ENCODE measurements at places on chromosomes 5 and 9.

GRCh38 chr5:6868575-6869215 is 155.5 kb downstream of the TENT4A start:
- DNase-seq = no peak

- DNase-seq = no peak
Measured at GRCh38 chr5:2656206-2656605, 95.3 kb downstream of the IRX2 start.

- DNase-seq = no peak
Measured at GRCh38 chr5:159412284-159413046, 82.2 kb upstream of the IL12B start.

DNA sequence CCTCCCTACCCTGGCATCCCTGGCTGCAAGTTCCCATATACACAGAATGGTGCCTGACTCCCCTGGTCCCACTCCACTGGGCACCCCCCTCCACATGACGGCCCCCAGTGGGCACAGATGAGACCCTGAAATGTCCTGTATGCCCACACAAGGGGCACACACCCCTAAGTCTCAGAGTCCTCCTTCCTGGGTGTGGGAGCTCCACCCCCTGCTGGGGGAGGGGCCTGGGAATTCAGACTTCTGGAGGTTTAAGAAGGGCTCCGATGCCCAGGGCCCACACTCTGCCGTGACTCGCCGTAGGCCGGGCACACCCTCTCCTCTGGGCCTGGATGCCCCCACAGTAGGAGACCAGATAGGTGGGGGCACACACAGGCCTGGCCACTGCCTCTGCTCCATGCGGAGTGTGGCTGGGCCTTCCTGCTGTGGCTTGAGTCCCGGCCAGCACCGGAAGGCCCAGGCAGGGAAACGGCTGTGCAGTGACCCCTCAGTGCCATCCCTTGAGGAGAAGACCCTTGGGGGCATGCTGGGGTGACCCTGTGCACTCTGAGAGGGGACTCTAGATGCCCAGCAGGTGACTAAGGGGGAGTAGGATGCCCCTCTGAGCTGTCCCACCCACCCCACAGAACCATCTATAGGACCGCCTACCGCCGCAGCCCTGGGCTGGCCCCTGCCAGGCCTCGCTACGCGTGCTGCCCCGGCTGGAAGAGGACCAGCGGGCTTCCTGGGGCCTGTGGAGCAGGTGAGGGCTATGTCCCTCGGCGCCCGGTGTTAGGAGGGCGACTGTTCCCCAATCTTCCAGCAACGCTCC is 6.5 kb downstream of the EGFL7 start:
- peak; percentile 94 for DNase-seq

DNA sequence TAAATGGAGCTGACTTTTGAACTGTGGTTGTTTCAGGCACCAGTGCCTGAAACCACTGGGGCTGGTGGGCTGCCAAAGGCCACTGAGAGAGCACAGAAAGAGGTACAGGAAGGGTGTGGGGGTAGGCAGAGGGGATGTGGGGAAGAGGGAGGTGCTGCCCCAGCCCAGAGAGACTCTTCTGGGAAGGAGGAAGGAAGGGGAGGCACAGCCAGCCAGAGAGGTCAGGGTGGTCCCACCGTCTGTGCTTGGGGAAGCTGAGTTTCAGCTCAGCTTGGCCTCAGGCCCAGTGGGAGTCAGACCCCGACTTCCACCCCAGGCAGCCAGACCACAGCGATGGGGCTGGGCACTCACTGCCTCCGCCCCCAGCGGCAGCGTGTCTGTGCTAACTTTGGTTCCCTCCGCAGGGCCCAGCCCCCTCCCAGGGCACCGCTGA is 8.6 kb upstream of the PHYKPL start:
- no peak for DNase-seq

DNA sequence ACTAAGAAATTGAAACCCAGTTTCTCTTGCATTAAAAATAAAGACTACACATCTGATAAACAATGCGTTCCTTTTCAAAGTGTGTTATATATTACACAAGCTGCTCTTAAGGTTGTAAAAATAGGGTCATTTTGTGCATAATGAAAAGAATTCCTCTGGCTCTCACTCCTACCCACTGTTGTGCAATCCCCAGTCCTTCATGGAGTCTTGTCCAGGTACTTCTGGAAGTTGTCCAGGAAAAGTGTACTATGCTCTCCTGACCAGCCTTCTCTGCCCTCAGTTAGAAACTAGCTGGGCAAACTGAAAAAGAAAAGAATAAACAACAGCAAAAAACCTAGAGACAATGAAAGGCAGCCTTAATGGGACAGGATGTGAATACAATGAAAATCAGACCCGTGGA is 345.5 kb upstream of the PAPPA start:
- DNase-seq = no peak

DNA sequence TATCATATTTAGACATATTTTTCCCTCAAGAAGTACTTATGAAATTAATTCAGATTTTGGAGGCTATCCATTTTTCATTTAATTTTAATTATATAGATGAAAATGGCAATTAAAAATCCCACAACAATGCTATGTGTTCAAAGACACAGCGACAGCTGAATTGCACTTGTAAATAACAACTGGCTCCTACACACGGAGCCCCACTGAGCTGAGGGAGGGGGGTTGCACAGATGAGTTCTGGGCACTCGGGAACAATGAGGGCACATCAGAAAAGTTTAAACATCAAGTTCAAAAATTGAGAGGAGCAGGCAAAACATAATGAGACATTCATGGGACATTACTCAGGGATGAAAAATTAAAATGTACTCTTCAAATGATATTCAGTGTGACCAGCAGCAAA is 104.9 kb downstream of the MARCHF3 start:
- DNase-seq = no peak

DNA sequence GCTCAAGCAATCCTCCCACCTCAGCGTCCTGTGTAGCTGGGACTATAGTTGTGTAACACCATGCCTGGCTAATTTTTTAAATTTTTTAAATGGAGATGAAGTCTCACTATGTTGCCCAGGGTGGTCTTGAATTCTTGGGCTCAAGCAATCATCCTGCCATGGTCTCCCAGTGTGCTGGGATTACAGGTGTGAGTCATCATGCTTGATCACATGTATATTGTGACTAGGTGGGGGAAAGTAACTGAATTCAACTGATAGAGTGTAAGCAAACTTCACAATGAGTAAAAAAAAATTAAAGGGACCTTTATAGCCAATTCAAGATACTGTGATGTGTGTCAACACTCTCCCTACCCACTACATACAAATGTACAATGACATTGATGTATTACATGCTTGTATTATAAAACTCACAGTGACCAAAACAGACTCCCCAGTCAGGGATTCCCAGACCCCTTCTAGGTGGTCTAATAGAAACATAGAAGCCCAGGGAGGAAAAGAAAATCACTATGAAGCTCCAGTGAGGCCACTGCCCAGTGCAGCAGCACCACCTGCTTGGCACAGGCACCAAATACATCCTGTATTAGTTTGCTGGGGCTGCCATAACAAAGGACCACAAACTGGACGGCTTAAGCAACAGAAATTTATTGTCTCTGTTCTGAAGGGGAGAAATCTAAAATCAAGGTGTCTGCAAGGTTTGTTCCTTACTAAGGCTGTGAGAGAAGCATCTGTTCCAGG is 8.8 kb downstream of the PLGRKT start:
- DNase-seq = no peak

- no peak for DNase-seq
Measured at GRCh38 chr5:77627869-77628674, 10.4 kb downstream of the OTP start.

GRCh38 chr5:67799732-67800234 is 415.8 kb upstream of the PIK3R1 start:
- DNase-seq = no peak

- peak; percentile 24 for DNase-seq
Measured at GRCh38 chr5:50711280-50711679, 44.8 kb downstream of the PARP8 start.

DNA sequence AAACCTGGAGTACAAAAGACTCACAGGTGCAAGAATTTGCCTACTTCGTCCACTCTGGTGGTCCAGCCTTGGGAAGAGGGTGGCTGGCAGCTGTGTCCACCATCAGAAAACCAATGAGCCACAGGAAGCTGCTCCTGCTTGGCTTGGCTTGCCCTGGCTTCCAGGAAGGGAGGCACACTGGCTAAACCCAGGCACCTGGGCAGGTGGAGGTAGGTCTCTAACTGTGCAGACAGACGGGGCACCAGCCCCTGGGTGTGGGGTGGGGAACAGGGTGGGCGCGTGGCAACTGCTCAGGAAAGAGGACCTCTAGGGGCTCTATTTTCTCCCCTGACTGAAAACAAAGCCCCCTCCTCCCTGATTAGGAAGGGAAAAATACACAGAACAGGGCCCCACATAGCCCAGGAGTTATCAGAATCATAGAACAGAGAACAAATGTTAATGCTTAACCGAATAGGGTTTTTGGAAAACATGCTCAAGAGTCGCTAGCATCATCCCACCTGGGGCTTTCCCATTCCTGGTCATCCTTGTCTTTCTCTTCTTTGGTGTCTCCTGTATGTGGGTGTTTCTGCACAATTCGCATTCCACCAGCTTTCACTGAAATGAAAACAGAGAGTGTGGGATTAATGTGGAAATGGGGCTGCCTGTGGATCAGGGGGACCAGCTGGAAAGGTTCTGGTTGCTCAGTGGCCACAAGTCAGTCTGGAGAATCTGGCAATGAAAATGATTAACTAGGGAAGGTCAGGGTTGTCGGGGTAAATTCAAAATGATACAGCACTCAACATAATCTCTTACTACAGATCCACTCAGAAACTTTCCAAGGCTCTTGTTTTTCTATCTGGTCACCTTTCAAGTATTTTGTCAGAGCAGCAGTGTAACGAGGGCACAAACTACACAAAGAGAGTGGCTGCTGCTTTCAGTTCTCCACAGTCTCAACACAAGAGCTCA is 13.1 kb downstream of the DAP start:
- no peak for DNase-seq

DNA sequence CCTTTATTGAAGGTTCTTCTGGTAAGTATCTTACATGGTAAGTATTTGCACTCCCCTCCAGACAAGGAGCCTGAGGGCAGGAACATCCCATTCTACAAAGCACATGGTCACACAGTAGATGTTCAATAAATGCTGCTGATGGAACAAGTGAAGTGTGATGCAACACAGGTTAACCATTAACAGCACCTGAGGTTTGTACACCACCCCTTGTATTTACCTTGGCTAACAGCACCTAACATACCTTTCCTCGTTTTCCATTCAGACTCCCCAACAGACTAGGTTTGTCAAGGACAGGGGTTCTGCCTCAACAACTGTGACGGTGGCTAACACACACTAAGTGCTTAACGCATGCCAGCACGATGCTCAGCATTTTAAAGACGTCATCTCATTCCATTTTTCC is 213.6 kb downstream of the MAPKAP1 start:
- no peak for DNase-seq

- DNase-seq = peak; percentile 86
Measured at GRCh38 chr9:36148311-36149051, 11.9 kb downstream of the GLIPR2 start.

DNA sequence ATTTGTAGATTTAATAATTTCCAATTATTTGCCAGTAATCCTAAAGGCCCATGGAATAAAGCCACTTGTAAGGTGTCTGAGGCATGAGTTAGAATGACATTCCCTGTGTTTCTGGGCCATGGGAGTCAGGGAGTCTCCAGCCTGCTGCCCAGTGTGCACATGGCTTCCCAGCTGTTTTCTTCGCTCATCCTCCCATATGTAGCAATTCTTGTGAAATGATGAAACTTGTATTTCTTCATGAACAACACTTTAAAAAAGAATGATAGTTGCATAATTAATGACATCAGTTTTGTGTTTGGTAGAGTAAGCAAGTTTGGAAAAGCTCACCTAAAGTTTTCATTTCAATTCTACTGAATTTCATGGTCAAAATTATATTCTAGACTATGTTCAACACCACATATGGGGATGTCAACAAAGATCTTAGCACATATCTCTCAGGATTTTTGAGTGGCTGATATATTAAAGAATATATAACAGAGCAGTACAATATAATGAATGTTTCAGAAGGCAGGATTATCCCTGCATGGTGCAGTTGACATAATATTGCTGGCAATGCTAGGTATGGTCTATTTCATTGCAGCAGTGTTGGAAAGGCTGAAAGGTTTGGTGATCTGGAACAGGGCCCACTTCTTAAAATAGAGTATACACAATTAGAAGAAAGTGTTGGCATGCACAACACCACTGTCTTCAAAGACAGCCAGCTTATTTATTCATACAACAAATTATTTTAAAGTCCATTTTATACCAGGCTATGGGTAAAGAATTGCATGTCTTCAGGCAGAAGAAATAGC is 44.7 kb downstream of the GRIN3A start:
- DNase-seq = no peak

- no peak for DNase-seq
Measured at GRCh38 chr5:87347841-87348240, 64.9 kb downstream of the CCNH start.

- no peak for DNase-seq
Measured at GRCh38 chr9:94031946-94032345, 52.3 kb upstream of the PTPDC1 start.

GRCh38 chr9:74391816-74392215 is 105.3 kb upstream of the RORB start:
- no peak for DNase-seq

- no peak for DNase-seq
Measured at GRCh38 chr5:115842952-115843351, 1.2 kb downstream of the AP3S1 start.

DNA sequence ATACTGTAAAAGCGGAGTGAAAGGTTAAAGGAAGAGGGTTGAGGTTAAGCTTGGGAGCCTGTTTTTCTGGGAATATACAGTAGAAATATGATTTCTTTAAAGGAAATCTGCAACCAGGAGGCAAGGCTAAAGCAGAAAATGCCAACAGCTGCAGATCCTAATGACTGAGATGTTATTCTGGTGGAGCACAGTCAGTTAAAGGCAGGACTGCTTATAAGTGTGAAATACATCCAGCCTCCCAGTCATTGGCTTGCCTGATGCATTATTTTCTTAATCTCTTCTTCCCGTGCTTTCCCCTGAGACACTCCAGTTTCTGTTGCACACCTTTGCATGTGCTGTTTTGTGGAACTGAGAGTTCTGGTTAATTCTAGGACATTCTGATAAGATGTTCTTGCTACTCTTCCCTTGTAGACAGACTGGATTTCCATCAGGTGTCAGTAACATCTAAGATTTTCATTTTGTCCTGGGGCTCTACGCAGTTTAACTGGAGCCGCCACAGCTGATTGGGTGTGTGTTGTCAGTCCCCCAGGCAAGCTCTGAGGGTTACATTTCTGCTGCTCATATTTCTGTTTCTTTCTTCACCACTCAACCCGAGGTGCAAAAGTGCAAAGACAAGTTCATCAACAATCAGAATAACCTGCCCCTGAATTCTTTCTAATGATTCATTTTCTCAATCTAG is 44.4 kb downstream of the CAST start:
- no peak for DNase-seq

DNA sequence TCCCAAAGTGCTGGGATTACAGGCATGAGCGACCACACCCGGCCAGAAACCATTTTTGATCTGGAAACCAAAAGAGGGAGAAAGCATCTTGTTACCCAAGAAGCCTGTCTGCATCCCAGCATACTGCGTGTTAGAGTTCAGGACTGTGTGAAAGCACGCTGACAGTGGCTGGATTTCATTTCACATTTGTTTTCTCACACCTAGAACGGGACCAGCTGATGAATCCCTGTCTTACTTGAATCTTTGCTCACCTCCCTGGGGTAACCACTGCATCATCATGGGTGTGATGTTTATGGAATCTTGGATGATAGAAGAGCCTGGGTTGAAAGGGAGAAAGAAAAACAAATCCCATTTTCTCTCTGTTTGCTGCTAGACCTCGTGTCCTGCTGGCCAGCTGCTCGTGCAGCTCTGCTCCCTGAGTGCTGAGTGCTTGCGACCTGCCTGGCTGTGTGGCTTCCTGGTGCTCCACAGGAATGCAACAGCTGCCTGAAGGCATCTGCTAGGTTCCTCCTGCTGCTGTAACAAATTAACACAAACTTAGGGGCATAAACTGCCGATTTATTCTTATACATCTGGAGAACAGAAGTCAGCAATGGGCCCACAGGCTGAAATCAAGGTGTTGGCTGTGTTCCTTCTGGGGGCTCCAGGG is 378.3 kb upstream of the DAP start:
- no peak for DNase-seq

Measured in H54 (cell line).